Keratinocyte (primary cell): ENCODE measurements at places on chromosomes 12 and 14.

- no peak for DNase-seq
Observed at GRCh38 chr14:90547968-90548367, 151.1 kb downstream of the CALM1 start.

GRCh38 chr14:82855912-82856391, 1322.3 kb upstream of the SEL1L start:
- peak; percentile 33 for DNase-seq

GRCh38 chr12:121167232-121167820, 34.6 kb downstream of the P2RX7 start:
- DNase-seq: no peak

- DNase-seq: no peak
Observed at GRCh38 chr12:3595721-3596120, 104.7 kb downstream of the PRMT8 start.

- DNase-seq: no peak
Observed at GRCh38 chr12:92398565-92399309, 253.1 kb upstream of the BTG1 start.

- no peak for DNase-seq
Observed at GRCh38 chr12:82524641-82525040, 162.1 kb upstream of the TMTC2 start.

DNA sequence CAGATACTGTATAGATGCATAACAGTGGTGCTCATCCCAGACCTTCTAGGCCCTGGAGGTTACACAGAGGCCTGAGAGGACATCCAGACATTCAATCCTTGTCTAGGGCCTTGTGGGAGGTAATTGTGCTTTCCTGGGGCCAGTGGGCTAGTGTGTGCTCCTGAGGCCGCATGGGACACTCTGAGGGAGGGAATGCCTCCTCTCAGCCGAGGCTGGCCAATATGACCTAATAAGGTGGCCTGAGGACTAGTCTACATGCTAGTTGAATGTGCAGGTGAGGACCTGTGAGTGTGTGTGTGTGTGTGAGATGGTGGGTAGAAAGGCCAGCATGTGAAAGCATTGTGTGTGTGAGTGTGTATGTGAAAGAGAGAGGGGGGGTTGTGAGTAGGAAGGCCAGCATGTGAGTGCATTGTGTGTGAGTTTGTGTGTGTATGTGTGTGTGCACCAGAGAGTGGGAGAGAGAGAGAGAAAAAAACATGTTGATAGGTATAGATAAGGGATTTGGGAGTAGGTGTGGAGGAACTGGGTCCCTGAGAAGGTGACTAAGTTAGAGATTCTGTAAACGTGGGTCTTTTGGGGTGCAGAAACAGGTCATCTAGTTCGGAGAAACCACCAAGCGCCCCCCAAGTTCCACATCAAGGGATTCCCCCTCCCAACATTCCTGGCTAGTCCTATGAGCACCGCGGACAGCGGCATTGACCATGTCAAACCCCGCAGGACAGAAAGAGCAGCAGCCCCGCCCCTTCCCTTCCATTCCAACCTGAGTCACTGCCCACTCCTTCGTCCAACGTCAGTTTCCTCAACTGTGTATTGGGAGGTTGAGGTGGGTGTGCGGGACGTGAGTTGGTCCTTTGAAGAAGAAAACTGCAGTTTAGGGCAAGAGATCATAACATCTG, 9.7 kb upstream of the KRT81 start:
- DNase-seq: no peak

GRCh38 chr12:96872961-96873360, 34.1 kb upstream of the NEDD1 start:
- no peak for DNase-seq

DNA sequence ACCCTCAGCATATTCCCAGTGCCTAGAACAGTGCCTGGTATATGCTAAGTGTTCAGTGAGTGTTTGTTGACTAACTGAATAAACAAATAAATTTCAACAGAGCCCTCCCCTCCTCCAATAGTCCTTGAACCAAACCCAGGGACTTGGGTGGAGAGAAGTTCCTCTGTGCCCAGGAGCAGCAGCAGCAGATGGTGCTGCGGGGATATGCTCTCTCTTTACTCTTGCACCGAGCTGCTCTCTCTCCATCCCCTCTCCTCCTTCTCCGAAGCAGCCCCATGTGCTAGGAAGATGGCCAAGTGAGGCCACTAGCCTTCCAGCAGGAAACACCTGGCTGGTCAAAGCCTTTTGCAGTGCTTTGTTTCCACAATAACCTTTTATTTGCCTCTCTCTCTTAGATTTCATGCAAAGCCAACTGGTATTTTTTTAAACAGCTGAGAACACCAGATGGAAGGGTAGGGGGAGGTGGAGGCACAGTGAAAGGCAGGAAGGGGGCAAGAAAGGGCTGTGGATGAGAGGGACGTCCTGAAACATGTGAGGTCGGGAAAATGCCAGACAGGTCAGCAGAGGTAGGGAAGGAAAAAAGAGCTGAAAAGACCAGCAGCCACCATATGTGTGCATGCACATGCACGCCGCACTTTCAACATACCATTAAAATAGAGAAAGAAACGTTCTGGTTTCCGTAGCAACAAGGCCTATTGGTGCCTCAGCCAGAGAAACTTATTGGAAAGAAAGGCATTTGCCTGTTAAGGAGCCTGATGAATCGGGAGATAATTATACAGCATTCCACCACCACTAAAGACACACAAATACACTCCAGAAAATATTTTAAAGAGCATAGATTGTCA, 78.9 kb downstream of the EMP1 start:
- DNase-seq: no peak

DNA sequence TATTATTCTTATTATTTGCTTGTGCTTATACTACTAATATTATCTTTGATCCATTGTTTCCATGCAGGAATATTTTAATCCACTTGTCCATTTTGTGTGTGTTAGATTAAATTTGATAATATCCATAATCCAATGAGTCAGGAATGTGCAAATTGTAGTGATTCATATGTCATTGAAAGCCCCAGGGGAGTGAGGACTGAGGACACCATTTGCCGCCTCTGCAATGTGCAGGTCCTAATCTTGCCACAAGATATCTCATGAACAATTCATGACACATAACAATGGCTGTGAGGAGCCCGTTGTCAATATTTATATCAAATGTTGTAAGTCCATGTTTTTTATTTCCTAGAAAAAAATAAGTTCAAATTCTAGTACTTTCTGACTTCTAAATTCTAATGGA, 250.5 kb downstream of the ZFP36L1 start:
- no peak for DNase-seq

DNA sequence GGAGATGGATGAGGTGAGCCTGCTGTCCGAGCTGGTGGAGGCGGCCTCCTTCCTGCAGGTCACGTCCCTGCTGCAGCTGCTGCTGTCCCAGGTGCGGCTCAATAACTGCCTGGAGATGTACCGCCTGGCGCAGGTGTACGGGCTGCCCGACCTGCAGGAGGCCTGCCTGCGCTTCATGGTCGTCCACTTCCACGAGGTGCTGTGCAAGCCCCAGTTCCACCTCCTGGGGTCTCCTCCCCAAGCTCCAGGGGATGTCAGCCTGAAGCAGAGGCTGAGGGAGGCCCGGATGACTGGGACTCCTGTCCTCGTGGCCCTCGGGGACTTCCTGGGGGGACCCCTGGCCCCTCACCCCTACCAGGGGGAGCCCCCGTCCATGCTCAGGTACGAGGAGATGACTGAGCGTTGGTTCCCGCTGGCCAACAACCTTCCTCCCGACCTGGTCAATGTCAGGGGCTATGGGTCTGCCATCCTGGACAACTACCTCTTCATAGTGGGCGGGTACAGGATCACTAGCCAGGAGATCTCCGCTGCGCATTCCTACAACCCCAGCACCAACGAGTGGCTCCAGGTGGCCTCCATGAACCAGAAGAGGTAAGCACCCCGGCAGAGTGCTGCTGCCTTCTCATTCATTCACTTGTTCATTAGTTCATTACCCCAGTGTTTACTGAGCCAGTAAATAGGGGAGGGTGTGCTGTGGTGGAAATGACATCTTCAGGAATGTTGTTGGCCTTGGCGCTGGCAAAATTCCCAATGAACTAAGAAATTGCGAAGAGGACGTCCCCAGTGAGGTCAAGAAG, 774 bp upstream of the MANSC4 start:
- peak; percentile 23 for DNase-seq

DNA sequence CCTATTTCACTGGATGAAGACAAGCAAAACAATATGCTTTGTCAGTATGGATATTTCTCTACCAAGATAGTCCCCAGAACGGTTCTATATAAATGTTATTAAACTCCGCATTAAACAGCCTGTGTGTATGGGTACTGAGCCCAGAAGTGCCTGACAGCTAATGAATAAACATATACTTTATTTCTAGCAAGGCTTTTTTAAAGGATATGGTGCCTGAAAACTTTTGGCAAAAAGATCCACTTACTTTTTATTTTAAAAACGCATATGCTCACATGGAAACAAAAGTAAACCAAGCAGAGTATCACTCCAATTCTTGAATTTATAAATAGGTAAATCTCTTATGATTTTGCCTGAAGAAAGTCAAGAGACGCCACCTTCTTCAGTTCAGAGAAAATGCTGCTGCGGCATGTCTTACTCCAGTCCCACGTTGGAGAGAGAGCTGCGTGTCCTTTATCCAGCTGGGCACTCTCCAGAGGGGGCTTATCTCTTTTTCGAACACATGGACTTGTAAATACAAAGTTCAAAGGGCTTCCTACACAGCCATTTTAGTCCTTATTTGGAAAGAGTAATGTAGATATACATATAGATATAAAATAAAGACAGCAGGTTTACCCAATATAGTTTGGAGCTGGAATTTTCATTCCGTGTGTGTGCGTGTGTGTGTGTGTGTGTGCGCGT, 264.2 kb downstream of the ADAMTS20 start:
- no peak for DNase-seq

DNA sequence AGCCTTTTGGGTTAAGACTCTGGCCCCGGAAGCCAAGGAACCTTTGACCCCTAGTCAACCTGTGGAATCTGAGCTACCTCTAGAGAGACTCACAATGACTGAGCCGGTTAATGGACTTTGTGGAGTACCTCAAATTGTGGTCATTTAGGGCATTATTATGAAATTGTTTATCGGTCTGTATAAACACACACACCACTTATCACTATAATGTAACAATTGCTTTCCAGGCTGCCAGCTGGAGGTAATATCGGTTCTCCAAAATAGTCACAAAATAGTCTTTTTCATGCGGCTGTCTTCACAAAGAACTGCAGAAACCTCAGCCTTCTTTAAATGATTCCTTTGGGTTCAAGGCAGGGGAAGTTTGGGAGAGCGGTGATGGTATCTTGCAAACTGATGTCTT, 144.2 kb downstream of the DACT1 start:
- DNase-seq: no peak

DNA sequence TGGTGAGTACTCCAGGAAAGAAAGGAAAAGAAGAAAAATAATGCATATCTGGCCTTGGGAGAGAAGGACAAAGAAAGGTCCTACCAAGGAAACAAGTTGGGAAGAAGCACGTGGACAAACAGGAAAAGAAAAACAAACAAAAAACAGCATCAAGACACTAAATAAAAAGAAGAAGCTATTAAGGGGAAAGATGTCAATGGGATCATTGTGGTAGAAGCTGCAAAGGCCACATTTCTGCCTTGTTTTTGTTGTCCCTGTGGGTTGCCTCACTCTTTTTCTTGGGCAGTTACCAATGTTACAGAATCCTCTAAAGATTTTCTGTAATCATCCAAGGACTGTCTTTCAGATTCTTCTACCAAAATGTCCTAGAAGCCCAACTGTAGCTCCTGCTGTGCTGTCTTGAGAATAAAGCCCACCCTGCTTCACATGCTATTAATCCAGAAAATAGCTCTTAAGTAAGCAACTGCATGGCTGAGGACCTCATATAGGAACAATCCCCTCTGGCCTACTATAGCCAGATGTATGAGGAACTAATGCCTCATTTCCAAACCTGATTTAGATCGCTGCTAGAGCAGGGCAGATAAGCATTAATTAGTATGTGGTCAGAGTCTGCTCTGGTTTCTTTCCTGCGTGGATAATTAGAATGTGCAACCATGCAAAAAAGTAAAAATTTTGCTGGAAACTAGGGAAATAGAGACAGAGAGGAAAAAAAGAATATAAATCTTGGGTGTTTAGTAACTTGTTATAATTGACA, 10.2 kb upstream of the CPNE8 start:
- DNase-seq: no peak

DNA sequence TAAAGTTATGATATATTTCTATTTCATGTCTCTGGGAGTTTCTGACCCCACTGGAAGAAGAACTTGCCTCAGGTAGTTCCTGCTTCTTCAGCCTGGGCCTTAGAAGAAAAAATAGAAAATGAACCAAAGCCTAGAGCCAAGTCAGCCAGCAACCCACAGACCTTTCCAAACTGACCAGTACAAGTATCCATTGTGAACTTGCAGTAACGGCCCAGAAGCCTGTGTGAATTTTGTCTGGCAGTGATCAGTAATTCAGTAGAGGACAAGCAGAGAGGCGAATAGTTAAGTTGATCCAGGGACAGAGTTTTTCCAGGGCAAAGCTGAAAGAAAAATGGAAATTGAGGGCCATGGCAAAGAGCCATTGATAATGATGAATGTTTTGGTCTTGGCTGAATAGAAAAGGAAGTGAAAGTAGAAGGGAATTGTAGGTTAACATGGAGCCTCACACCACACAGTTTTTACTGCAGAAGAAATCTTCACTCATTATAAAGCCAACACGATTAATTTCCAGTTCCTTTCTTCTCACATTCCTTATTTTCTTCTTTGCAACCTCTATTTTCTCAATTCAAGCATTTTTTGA, 311.8 kb downstream of the BTG1 start:
- no peak for DNase-seq
